Fibroblast of skin of right biceps (primary cell): ENCODE measurements at places on chromosomes 13 and 19.

- DNase-seq = no peak
Measured at GRCh38 chr19:13985771-13986347, 20.3 kb downstream of the RFX1 start.

DNA sequence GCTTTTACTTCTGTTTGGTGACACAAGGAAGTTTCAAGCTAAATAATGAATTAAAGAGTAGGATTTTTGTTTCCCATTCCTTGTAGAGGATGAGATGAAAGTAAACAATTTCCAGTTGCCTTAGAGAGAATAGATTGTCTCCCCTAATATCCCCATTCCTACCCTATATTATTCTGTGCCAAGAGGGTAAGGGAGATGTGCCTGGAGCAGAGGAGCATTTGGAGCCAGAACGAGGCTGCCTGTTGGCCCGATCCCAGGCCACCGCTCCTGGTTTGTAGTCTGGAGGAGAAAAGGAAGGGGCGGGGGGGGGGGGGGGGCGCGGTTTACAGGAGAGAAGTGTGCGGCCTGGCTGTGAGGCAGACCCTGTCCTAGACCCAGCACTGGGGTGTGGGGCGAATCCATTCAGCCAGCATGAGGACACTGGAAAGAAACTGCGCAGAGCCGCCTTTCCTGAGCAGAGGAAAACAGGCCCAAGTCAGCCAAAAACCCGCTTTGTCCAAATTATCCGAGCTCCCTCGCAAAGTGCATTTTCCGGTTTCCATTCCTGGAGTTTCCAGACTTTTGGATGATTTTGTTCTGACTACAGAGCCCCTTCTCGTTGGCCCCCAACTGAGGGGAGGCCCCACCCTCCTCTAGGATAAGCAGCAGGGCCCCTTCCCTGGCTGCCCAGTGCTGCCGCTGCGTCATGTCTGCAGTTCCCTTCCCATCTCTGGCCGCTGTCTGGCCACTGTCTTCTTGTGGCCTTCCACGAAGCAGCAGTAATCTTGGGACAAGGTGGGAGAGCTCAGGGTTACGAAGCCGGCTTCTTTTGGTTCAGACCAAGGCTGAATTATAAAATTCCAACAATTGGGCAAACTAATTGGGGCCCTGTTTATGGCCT, 23.0 kb downstream of the NFIX start:
- peak; percentile 37 for DNase-seq

GRCh38 chr19:44499559-44499958, 763 bp downstream of the ZNF180 start:
- no peak for DNase-seq

DNA sequence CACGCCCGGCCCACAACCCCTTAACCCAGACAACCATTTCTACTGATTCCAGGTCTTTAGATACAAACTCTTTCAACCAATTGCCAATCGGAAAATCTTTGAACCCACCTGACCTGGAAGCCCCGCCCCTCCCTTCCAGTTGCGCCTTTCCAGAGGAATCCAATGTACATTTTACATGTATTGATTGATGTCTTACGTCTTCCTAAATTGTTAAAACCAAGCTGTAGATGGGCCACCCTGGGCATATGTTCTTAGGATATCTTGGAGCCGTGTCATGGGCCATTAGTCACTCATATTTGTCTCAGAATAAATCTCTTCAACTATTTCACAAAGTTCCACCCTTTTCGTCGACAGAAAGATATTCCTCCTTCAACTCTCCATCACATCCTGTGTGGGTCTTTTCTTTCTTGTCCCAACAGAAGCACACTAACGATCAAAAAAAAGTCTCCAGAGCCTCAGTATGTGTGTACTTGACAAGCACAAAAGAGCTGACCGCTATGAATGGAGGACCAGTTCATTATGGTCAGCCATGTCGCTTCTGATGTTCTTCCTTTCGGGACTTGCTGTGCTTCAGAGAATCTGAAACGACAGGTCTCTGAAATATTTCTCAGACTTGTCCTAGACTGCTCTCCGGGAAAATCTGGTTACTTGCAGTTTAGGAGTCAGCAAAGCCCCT, 601 bp upstream of the ZNF749 start:
- DNase-seq = no peak

- no peak for DNase-seq
Measured at GRCh38 chr19:45815481-45816216, 541 bp upstream of the RSPH6A start.
